Brain pericyte (primary cell): ENCODE measurements at places on chromosomes 16 and 17.

GRCh38 chr16:79593074-79593531, 7.4 kb downstream of the MAF start:
- no peak for DNase-seq

DNA sequence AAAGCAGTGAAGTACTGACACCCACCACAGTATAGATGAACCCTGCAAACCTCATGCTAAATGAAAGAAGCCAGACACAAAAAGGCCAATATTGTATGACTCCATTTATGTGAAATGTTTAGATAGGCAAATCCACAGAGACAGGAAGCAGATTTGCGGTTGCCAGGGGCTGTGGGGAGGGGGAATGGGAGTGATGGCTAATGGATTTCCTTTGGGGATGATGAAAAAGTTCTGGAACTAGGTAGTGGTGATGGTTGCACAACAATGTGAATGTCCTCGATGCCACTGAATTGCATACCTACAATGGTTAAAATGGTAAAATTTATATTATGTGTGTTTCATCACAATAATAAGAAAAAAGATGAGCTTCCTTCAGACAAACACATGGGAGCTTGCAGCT, 28.4 kb upstream of the WFIKKN2 start:
- no peak for DNase-seq

GRCh38 chr17:9521062-9521461, 54.6 kb downstream of the STX8 start:
- DNase-seq, result no peak

DNA sequence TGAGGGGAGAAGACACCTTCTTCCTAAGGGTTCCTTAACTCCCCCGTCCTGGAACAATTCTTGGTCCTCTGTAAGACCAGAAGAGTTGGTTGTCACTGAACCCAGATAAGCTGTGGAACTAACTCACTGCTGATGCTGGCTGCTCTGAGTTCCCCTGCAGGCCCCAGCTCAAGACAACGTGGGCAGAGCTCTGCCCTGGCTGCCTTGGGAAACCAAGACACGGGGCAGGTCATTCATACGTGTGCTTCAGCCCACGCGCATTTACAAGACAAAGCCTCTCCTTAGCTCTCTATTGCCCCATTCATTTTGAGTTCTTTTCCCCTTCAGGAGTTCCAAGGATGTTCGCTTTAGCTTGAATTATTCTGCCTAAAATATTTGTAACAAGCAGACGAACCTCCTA, 3.4 kb upstream of the NAT9 start:
- DNase-seq, result no peak

DNA sequence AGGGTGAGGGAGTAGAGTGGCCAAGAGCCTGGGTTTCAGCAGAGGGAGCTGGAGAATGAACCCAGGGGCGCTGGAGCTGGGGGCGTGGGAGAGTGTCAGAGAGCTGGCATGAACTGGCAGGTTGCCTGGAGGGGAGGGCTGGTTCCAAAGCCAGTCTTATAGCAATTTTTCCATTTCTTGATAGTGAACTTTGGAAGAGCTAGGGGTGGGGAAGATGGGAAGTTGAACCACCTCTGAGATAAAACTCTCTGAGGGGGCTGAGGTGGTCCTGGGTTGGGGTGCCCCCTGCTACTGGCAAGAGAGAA, 36.9 kb downstream of the ADGRG5 start:
- DNase-seq, result no peak

GRCh38 chr16:72210072-72210471, 38.1 kb upstream of the PMFBP1 start:
- no peak for DNase-seq

GRCh38 chr16:6317934-6318333, 1014.7 kb upstream of the RBFOX1 start:
- DNase-seq, result no peak

DNA sequence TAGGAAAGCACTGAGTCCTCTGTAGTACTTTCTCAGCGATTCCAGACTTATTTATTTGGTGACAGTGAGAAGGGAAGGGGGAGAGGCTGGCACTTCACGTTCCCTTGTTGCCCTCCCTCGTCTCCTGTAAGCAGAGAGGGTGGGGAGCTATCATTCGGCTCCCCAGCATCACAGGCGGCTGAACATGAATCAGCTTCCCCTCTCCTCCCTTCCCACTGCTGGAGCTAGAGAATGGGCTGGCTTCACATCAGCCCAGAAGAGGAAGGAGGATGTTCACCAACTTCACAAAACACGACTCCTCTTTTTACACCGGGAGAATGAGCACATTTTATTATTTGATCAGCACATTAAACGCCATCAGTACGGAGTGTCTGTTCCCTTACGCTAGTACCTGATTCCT, 6.7 kb upstream of the CMIP start:
- no peak for DNase-seq
